ENCODE measurements at places on chromosomes 6 and 20.

DNA sequence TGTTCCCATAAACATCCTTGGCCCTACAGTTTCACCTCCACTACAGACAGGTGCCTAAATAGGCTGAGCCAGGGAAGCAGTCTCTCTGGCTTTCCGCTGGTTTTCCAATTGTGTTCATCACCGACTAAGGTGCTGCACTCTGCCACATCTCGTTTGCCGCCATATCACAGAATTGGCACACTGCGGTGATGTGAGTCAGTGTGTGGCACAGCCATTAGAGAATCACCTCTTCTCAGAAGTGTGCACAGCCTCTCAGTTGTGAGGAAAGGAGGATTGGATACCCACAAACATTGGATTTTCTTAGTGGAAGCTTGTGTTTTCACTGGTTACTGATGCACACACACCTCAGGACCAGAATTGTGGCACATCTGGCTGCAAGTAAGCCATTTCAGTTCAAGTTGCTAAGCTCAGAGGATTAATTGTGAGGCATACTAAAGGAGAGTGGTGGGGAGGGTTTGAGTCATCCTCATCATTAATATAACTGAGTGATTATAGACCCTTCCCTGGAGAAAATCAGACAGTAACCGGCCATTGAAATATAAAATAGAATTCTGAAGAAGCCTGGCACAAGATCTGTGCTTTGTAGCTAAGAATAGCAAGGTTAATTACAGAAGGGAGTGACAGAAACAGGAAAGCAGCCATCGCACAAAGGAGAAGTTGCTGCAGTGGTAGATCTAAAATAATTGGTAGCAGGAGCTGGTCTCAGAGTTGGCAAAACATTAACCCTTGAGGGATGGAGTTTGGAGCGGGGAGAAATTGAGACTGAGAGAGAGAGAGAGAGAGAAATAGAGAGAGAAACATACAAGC lies 506.9 kb downstream of the LMBRD1 start:
- no peak for DNase-seq

GRCh38 chr20:48180618-48181017 lies 395.3 kb upstream of the SULF2 start:
- no peak for DNase-seq

DNA sequence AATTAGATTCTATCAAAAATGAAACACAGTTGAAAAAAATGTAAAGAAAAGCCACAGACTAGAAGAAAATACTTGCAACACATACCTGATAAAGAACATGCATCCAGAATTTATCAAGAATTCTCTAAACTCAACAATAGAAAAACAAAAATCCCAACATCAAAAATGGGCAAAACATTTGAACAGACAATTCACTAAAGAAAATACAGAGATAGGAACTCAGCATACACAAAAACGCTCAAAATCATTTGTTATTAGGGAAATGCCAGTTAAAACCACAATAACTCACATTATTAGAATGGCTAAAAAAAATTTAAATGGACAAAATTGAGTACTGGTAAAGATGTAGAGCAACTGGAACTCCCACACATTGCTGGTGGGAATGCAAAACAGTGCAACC lies 311.0 kb upstream of the PRDM1 start:
- no peak for DNase-seq

GRCh38 chr6:148703900-148704299 lies 42.9 kb upstream of the UST start:
- no peak for DNase-seq

GRCh38 chr20:49283703-49284625 lies 6.1 kb upstream of the ZNFX1 start:
- DNase-seq = no peak

DNA sequence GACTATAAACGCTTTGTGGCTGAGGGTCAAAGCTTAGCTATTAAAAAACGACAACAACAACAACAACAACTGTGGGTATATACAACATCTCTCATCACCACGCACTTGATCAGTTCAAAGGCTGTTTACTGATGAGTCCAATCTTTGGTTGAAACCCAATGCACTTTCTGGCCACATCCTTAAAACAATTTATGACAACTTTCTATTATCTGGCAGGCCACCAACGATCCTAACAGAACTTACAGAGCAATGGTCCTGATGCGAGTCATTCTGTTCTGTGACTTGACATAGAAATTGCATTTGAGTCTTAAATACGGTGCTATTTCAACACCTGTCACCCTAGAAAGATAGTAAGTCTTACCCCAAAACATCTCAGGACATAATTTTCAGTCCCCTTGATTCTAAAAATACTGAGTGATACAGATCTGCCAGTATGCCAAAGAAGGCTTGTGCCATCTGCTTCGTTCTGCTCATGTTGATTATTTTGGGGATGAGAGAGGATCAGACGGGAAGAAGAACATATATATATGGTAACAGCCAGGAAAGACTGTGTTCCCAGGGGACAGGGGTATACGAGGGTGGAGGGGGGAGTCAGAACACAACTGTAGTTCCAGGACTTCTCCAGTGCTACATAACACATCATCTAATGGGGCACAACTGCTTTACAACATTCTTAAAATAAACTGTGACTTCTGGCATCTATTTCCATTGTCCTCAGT lies 55.8 kb downstream of the PLAGL1 start:
- DNase-seq = no peak

DNA sequence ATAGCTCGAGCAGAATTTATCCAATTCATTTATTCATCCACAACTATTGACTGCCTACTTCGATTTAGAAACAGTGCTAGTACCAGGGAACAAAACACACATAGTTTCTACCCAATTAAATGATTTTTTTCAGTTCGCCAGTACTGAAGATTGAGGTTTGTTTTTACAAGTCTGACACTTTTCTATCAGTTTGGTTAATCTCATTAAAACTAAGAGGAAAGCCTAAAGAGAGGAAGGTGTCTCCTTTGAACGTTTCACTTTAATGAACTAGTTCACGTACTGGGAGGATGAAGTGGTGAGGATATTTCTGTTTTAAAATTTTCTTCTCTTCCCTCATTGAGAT lies 570 bp upstream of the ANKS1A start:
- no peak for DNase-seq

DNA sequence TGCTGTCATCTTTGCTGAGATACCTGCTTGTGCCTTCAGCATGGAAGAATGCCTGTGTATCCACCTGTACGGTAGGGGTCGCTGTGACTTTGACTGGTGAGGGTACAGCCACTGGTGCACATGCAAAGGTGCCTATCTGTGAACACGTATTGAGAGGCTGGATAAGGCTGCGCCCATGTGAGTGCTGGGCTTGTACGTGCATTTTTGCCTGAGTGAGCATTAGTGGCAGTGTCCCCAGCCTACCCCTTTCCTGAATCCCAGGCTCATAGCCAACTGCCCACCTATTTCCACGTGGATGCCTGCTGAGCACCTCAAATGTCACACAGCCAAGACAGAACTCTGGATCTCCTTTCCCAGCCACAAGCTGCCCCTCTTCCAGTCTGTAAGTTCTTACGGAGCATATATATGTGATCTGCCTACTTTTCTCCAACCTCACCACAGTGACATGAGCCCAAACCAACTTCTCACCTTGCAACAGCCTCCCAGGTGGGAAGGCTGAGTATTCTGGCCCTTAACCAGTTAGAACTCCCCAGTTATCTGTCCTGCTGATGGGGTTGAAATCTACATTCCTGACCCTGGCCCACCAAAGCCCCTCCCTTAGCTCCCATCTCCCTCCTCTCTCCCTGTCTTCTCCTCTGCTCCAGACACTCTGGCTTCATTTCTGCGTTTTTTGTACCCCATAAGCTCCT lies 1.1 kb upstream of the SLC2A10 start:
- DNase-seq = no peak

- DNase-seq = no peak
Measured at GRCh38 chr6:123321020-123321419, 315.7 kb downstream of the TRDN start.
